Renal cortex interstitium (tissue), 15 donors: ENCODE measurements at places on chromosomes 12 and 14. TPM values are rescaled to one million over a fixed set of nuclear protein-coding genes. Genes with fewer than 3 reads are reported as not detected.

Gene MED6
- polyA plus RNA-seq: 40.4 TPM

Gene SCNN1A
- 91.6 TPM for polyA plus RNA-seq

Gene KRT80
- polyA plus RNA-seq: 0.52 TPM

Gene TCL1A
- polyA plus RNA-seq: 1.3 TPM

Gene KRT78
- not detected for polyA plus RNA-seq

Gene CEP83
- 42.0 TPM for polyA plus RNA-seq

Gene CCDC77
- 30.4 TPM for polyA plus RNA-seq

Gene ASCL1
- not detected for polyA plus RNA-seq

Gene LRFN5
- 10.9 TPM for polyA plus RNA-seq

Gene MMP19
- polyA plus RNA-seq: 0.68 TPM

Gene OAS1
- polyA plus RNA-seq: 13.5 TPM

Gene SYCP3
- 0.73 TPM for polyA plus RNA-seq

Gene LRRIQ1
- 31.2 TPM for polyA plus RNA-seq

Gene SSTR1
- polyA plus RNA-seq: 2.1 TPM

Gene CLEC6A
- polyA plus RNA-seq: 0.11 TPM

Gene KRT73
- not detected for polyA plus RNA-seq

Gene TEX52
- polyA plus RNA-seq: 0.89 TPM

Gene ALX1
- polyA plus RNA-seq: 26.8 TPM

Gene OR6C2
- not detected for polyA plus RNA-seq

Gene FLRT2
- polyA plus RNA-seq: 234 TPM

Gene ARHGEF40
- 65.3 TPM for polyA plus RNA-seq

Gene HOTAIR
- polyA plus RNA-seq: 1.6 TPM

Gene GPRC5A
- 6.6 TPM for polyA plus RNA-seq

Gene NOVA1
- polyA plus RNA-seq: 24.9 TPM
